Activated CD4-positive, alpha-beta T cell treated with anti-CD3 and anti-CD28 coated beads, Interleukin-2, amount 50 U/mL, for 24 hours (primary cell): ENCODE measurements at places on chromosomes 12 and 14.

DNA sequence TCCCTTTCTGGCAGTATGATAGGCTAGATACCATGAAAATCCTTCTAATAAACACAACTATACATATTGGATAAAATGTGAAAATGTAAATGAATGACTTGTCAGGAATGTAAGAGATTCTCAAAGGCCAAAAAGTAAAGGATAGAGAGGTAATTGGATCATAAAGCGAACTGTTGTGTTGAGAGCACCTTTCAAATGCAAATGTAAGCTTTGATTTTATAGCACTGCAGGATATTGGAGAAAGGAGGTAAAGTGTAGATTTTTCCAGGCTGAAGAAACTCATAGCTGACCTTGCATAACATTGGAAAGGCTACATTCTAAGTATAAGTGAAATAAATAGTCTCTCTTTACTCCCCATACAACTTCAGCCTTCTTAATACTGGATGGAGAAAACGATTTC, 54.0 kb downstream of the PTPRB start:
- no peak for DNase-seq

DNA sequence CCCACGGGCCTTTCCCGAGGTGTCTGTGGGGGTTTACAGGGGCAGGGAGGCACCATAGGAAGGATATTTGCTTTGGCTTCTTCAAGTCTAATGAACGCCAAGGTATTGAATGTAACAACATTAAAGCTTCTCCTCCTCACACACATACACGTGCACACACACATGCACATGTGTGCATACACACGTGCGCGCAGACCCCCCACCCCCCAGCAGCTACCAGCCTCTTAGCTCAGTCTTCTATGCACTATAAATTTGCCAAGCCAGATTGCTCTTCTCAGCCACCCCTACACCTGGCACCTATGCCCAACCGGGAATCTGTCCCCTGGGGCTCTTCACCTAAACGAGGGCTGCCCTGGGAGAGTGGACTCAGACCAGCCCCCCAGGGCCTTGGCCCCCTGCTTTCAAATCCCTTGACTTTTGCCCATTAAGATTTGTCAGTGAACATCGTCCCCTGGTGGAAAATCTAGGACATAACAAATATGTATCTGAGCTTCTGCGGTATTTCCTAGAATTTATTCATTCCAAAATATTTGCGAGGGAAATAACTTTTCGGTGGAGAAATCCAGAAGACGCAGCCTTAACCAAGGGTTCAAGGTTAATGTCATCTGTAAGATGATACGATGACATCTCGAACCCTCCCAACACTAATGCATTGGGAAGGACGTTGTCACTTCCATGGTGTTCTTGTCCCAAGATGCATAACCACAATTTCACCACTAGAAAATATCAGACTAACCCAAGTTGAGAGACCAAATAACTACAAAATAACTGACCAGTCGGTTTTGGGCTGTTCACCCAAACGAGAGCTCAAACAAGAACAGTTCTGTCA, 330.4 kb downstream of the MED13L start:
- DNase-seq = no peak

DNA sequence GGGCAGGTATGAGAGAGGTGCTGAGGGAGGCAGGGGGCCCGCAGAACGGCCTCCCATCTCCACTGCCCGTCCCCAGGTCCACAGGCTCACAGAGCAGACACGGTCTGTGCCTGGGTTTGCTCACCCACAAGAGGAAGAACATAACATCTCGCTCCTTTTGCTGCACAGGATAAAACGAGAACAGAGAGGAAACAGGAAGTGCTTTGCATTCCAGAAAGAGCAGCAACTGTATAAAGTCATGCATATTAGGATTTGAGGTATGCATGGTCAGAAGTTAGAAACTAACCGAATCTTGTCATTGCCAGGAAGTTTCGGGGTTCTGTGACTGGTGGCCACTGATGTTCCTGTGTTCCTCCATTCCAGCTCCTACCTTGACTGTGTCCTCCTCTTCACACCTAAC, 25.0 kb downstream of the NTF3 start:
- DNase-seq = no peak

DNA sequence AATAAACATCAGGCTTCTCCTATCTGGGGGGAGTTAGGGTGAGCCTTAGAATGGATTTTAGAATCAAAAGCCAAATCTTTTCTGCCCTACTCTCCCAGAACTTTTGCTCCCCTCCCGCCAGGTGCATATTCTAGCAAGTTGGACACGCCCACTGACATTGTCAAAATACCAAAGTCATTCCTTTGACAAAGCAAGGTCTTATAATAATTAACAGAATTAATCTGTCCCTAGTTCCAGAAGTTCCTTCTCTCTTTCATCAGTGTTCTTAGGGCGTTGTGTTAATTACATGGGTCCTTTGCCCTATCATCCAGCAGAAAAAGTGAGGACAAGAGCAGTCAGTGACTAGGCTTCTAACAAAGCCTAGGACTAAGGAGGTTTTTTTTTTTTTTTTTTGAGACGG, 2.4 kb downstream of the PRR13 start:
- DNase-seq = no peak

DNA sequence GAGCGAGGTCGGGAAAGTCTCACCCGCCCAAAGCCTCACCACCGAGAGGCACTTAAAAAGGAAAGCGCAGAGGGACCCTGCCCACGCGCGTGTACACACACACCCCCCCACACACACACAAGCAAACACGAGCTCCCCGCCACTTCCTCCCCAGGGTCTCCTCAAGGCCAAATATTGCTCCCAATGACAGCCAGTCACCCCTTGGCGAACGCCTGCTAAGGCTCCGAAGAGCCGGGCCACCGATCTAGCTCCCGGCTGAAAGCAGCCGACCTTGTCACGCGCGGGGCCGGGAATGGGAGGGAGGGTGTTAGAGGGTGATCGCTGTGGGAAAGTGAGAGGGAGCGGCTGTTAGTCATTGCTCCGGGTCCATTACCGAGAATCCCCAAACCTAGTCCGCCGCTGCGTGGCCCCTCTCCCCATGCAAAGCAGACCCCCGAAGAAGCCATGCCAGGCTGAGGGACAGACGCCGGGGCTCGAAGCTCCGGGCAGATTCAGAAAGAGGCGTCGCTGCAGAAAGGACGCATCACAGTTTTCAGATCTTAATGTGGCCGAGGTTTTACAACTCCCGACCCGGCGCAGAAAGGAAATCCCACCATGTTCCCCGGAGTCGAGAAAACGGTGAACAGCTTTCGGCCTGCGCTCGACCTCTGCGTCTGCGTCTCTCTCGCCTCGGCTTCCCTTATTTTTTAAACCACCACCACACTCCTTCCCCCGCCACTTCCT, 2.6 kb downstream of the BMP4 start:
- no peak for DNase-seq

- no peak for DNase-seq
These were observed 106.2 kb upstream of the CCDC91 start for GRCh38 chr12:28083840-28084678.

GRCh38 chr12:99253068-99253467, 394.5 kb upstream of the GARIN6 start:
- no peak for DNase-seq

GRCh38 chr12:34298971-34299801, 276.9 kb downstream of the ALG10 start:
- DNase-seq = no peak

DNA sequence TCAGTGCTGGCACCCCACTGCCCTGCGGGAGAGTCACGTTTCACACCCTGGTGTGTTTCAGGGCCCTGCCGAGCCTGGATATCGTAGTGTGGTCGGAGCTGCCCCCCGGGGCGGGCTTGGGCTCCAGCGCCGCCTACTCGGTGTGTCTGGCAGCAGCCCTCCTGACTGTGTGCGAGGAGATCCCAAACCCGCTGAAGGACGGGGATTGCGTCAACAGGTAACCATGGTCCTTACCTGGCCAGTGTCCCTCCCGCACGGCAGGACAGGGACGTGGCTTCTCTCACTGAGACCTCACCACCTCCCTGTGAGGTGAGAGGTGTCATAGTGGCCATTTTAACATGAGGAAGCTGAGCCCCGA, 7.7 kb downstream of the MVK start:
- DNase-seq = no peak

DNA sequence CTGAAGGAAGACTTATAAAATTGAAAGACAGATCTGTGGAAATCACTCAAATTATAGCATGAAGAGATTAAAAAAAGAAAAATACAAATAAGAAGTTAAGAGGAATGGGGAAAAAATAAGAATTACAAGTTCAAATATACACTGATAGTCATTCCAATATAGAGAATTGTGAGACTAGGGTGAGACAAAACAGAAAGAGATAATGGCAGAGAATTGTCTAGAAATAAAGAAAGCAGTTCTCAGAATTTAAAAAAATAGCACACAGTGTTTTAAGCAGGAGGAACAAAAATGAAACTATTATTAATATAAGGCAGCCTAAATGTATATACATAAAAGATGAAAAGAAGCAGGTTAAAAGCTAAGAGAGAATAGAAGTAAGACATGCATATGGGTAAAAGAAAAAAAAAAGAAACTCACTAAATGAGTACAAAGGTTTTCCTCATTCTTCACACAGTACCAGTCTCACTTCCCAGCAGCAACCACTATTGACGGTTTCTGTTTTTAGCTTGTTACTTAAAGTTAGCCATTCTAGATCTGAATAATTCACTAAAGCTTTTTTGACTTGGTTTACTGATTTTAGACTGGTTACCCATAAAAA, 31.1 kb downstream of the SLC38A4 start:
- no peak for DNase-seq

GRCh38 chr12:19125325-19125724, 4.2 kb upstream of the PLEKHA5 start:
- DNase-seq = no peak

- no peak for DNase-seq
These were observed 168.5 kb downstream of the FOXN3 start for GRCh38 chr14:89248411-89249064.
